Stimulated activated CD8-positive, alpha-beta memory T cell treated with anti-CD3 and anti-CD28 coated beads, Interleukin-4, amount 100 ng/mL, for 1 hour (primary cell): ENCODE measurements at places on chromosomes 16 and 17.
A peak's percentile ranks its signal among the peaks of the same experiment; 100 is the strongest.

- DNase-seq = no peak
Observed at GRCh38 chr17:15885770-15886169, 59.2 kb upstream of the ADORA2B start.

GRCh38 chr17:47956791-47957590, 692 bp downstream of the PRR15L start:
- no peak for DNase-seq

DNA sequence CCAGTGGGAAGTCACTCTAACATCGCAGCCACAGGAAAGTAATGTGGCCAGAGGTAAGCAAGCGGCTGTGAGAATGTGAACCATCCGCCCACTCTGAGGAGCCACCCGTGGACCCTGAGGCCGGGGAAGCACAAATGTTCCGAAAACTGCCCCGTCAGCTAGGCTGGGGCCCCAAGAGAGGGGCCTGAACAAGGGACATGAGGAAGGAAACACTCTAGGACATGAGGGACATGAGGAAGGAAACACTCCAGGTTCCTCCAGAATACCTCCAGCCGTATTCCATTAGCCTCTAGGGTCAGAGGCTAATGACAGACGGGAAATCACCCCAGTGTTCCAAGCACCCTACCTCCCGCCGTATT, 317 bp downstream of the TEFM start:
- no peak for DNase-seq

DNA sequence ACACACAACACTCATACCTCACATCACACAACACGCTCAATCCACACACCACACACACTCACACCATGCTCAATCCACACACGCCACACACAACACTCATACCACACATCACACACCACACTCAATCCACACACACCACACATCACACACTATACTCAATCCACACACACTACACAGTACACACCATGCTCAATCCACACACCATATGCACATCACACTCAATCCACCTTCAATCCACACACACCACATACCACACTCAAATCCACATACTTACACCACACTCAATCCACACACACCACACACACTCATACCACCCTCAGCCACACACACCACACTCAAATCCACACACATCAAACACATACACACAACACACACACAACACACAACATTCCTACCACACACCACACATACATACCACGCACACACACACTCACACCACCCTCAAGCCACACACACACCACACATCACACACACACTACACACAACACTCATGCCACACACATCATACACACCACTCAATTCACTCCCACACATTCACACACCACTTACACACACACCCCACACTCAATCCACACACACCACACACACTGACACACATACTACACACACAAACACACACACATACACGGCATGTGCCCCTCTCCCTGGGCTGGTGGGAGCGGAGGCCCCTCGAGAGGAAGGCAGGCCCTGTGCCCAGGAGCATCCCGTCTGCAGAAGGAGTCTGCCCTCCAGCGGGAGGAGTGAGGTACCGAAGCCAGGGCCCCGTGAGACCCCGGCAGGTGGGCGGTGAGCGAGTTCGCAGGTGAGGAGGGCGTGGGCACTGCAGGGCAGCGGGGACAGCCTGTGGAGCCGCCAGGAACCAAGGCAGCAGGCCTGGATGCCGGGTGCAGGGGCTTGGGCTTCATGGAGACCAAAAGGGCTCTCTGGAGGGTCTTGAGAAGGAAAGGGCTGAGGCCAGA, 33.1 kb upstream of the RPTOR start:
- DNase-seq = no peak

GRCh38 chr16:674214-674881, 1.1 kb upstream of the RHBDL1 start:
- DNase-seq = no peak

DNA sequence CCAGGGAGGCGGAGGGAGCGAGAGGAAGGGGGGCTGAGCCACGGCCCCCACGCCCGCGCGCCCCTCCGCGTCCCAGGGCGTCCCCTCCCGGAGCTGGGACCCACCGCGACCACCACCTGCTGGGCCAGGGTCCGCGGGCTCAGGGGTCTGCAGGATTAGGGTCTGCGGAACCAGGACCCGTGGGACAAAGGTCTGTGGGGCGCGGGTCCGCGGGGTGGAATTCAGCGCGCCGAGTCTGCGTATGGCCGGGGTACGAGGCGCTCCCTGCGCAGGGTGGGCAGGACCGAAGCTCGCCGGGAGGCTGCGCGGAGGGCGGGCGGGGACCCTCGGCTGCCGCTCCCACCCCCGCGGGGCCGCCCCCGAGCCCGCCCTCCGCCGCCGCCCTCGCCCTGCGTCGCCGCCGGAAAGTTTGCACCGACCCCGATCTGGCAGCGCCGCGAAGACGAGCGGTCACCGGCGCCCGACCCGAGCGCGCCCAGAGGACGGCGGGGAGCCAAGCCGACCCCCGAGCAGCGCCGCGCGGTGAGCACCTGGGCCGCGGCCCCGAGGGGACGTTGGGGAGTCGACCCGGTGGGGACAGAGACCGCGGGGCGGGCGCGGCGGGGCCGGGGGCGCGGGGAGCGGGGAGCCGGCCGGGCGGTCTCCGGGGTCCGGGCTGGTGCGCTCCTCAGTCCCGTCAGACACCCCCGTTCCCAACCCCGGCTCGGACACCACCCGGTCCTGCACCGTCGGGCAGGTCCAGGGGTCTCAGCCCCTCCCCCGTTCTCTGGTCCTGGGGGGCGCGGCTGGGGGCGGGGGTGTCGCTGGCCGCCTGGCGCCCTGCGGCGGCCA, at the start of gene GCGR:
GCGR (plus strand) TSS at position 423 of the 831 bp plus-strand sequence. CDS start 4,869 bp downstream, outside the sequence.
- no peak for DNase-seq

DNA sequence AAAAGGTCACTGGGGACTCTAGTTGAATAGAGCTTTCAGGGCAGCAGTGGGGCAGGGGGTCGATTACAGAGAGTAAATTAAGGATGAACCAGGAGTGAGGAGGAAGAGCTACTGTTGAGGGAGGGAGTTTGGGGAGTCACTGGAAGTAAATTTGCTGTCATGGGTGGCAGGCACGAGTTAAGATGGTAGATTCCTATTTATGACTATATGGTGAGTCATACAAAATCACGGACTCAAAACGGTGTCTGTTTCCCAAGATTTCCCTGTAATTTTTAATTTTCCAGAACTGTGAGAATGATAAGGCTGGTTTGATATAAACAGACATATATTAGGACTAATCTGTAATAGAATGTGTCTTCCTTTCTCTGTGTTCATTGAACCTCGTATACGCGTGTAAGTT, 287.6 kb upstream of the GOT2 start:
- no peak for DNase-seq

DNA sequence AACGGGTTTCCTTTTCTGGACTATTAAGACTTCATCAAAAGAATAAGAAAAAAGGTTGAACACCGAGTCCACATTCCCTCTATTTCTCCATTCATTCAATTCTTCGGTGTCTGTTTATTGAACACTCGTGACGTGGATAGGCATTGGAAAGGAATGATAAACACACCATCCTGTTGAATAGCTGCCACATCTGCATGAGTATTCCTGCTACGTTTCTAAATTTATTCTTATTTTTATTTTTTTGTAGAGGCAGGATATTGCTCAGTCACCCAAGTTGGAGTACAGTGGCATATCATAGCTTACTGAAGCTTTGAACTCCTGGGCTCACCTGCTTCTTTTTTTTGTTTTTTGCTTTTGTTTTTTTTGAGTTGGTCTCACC, 80.8 kb upstream of the CIBAR2 start:
- no peak for DNase-seq

- no peak for DNase-seq
Observed at GRCh38 chr16:72455743-72456659, 284.0 kb upstream of the PMFBP1 start.

- DNase-seq = no peak
Observed at GRCh38 chr16:70706948-70707465, 21.2 kb upstream of the MTSS2 start.

DNA sequence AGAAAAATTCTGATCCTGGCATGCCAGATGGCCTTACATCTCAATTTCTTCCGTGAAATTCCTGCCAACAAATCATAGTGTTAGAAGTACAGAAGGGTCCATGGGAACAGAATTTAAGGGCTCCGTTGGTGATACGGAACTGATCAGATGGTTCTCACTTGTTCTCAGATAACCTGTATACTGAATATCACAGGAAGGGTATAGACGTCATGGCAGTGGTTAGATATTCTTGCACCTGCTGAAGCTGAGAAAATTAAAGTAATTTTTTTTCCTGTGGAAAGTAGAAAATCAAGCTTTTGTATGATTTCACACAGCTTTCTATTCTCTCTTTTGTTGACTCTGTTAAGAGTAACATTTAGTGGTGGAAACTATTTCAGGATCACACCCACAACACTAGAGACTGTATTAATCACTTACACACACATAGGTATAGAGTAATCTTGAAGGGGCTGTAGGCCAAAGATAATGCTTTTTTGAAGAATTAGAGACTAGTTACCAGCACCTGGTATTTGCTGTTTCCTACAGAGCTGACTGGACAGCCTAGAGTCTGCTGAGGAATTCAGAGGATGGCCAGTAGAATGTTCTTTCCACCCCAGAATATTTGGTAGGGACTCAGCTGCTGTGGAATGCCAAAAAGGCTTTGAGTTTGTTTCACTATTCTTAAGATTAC, 7.5 kb downstream of the TENT4B start:
- DNase-seq = no peak

GRCh38 chr17:2613089-2613808, 19.8 kb downstream of the PAFAH1B1 start:
- DNase-seq = no peak

GRCh38 chr16:61818850-61819249, 217.4 kb downstream of the CDH8 start:
- DNase-seq = no peak

GRCh38 chr17:82309656-82310570, 7.5 kb downstream of the CD7 start:
- DNase-seq = no peak

- DNase-seq = no peak
Observed at GRCh38 chr17:45341533-45342158, 24.8 kb upstream of the MAP3K14 start.

GRCh38 chr17:17783825-17784656, 52.7 kb downstream of the SREBF1 start:
- DNase-seq = no peak

GRCh38 chr16:48565752-48566151, 44.2 kb downstream of the N4BP1 start:
- no peak for DNase-seq

GRCh38 chr17:77872714-77873499, 85.6 kb upstream of the TNRC6C start:
- no peak for DNase-seq

GRCh38 chr16:23008041-23008440, 141.2 kb downstream of the USP31 start:
- DNase-seq = no peak

- no peak for DNase-seq
Observed at GRCh38 chr17:47806026-47806912, 15.3 kb downstream of the OSBPL7 start.

DNA sequence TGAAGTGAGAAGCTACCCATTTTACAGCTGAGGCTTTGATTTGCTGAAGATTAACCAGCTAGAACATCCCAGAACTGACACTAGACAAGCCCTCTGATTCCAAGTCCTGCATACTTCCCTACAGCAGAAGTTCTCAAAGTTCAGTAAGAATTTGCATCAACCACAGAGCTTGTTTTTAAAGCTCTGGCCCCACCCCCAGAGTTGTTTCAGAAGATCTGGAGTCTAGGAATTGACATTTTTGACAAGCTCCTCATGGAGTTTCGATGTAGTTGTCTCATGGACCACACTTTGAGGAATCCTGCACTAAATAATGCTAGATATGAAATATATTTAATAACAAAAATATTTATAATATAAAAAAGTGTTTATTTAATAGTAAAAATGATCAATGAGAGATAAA, 120.3 kb upstream of the ADAMTS18 start:
- DNase-seq = no peak

- peak; percentile 42 for DNase-seq
Observed at GRCh38 chr17:10616502-10617119, 40.5 kb downstream of the MYH3 start.

- DNase-seq = peak; percentile 15
Observed at GRCh38 chr16:19559242-19559910, 3.9 kb downstream of the VPS35L start.

GRCh38 chr17:9290226-9290613, 268.9 kb downstream of the NTN1 start:
- no peak for DNase-seq

- no peak for DNase-seq
Observed at GRCh38 chr17:20214794-20215193, 205.6 kb downstream of the SPECC1 start.

DNA sequence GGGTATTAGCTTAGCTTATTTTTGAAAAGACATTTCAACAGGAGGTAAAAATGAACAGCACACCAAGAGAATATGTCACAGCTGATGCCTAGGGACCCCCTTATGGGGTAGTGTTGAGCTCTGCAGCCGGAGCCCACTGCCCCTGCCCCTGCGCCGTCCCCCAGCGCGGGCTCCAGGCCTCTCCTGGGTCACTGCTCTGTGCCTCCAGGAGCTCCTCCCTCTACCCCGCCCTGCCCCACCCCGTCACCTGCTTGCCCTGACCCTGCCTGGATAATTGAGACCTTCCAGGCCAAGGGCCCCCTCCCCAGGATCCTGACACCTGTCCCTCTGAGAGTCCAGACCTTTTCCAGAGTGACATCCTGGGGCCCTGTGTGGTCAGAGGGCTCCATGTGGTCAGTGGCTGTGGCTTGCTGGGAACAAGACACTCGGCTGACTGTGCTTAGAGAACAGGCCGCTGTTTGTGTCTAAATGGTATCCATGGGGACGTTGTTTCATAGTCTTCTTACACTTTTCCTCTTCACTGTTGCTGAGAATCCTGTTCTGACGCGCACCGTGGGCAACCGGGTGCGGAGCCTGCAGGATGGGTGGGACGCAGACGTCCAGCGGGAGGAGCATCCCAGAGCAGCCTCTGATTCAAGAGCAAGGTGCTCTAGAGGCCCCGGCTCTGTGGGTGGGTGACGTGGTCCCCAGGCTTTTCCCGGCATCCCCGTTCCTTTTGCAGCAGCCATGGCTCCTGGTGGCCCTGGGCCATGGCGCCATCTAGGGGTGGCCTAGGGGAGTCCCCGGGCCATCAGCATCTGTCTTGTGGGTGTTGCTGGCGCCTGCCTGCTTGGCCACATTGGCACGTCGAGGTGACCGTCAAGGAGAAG, 20.0 kb upstream of the WFIKKN1 start:
- DNase-seq = no peak

GRCh38 chr16:23509782-23510163, 521 bp downstream of the GGA2 start:
- DNase-seq = no peak

GRCh38 chr16:54511222-54511731, 224.7 kb upstream of the IRX3 start:
- DNase-seq = no peak
